Thoracic aorta (tissue), 2 donors: ENCODE measurements at places on chromosomes 1 and 21. TPM values are rescaled to one million over a fixed set of nuclear protein-coding genes. Genes with fewer than 3 reads are reported as not detected.

The CD247 gene
- 8.5 TPM for total RNA-seq

The S100A7A gene
- not detected for total RNA-seq

The CLCA4 gene
- total RNA-seq: not detected

The PYCR2 gene
- 46.6 TPM for total RNA-seq

The HP1BP3 gene
- 186 TPM for total RNA-seq

The PTGFR gene
- total RNA-seq: 3.5 TPM

DNA sequence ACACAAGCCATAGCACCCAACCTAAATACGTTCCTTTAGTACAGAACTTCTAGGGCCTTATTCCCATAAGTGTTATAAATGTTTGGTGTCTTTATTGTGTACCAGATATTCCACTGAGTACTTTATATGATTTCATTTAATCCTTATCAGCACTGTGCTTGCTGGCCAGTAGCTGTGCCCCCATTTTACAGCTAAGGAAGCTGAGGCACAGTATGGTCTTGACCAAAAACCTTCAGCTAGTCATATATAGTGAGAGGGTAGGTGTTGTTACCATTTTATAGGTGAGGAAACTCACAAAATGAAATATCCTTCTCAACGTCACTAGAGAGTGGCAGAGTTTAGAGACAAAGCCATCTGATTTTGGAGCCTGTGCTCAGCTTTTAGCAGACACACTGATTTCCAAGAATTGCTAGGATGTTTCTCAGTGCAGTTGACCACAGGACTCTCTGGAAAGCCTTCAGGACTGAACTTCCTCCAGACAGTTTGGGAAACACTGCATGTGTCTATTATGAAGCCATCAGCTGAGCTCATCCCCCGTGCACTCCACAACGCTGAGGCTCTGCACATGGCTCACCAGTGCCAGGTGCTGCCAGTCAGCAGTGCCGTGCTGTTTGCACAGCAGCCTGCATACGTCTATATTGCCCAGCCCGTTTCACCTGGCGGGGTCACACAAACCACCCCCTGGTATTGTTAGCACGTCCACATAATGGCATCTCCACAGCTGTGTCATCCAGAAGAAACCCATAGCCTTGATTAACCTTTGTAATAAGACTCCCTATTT lies 15.4 kb downstream of the NPPA start:
- DNase-seq: no peak

GRCh38 chr1:214102907-214103306 lies 115.1 kb downstream of the PROX1 start:
- DNase-seq: no peak
